ENCODE measurements at places on chromosomes 1 and 21. TPM values are rescaled to one million over a fixed set of nuclear protein-coding genes. Genes with fewer than 3 reads are reported as not detected.

The MAB21L3 gene
- total RNA-seq = 0.06 TPM

The TNNI3K gene
- total RNA-seq = 1.7 TPM

The KCNE1 gene
- total RNA-seq = 0.53 TPM

The MSH4 gene
- total RNA-seq = 0.06 TPM

The NPR1 gene
- 1.2 TPM for total RNA-seq

Measured in aortic smooth muscle cell (primary cell).